ENCODE measurements at places on chromosomes 5 and 9.

DNA sequence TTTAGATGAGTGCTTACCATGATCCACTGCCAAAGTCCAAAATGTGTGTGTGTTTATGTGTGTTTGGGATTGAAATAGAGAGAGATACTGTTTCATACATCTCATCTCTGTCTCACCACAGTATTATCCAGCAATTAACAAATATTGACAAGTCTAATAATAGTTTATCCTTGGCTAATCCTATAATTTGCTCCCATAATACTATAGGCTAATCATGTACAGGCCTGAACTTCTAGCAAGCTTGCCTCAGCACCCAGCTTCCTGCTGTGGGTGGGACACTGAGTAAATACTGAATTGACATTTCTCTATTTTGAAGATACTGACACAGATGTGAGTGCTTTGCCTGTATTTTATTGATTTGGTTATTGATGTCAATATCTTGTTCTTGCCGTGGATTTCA, 35.3 kb upstream of the KCNV2 start:
- DNase-seq: no peak

GRCh38 chr5:16663840-16664239, 47.0 kb upstream of the RETREG1 start:
- no peak for DNase-seq

- no peak for DNase-seq
Measured at GRCh38 chr9:35280399-35280798, 118.6 kb downstream of the UNC13B start.

DNA sequence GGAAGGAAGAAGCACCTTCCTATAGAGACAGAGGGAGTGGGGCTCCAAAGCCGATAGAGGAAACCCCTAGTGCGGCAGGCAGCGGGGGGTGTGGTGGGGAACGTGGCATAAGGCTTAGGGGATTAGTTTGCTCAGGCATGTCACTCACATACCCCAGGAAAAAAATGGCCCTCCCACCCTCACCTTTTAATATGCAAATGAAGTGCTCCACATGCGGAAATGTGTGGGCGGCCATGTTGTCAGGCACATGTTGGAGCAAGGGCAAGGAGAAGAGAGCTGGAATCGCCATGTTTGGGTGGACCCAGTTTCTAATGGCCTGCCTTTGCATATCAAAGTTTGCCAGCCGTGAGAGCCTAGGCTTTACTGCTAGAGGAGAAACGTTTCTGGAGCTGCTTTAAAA, 758.8 kb downstream of the NR2F1-AS1 start:
- DNase-seq: no peak

DNA sequence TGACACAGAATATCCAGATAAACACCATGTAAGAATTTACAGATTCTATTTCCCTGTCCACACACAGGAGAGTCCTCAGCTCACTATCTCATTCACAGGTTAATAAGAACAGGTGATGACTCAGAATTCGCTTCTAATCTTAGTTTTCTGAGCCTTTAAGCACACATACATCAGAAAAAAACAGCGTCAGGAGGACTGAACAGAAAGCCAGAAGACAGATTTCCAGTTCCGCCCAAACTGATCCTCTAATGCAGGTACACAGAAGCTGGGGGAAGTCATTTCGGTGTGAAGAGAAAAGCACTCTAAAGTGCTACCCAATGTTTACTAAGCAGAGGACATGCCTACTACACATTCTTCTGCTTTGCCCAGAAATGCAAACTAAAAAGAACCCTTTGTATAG, 1.6 kb downstream of the CEMIP2 start:
- DNase-seq: no peak

DNA sequence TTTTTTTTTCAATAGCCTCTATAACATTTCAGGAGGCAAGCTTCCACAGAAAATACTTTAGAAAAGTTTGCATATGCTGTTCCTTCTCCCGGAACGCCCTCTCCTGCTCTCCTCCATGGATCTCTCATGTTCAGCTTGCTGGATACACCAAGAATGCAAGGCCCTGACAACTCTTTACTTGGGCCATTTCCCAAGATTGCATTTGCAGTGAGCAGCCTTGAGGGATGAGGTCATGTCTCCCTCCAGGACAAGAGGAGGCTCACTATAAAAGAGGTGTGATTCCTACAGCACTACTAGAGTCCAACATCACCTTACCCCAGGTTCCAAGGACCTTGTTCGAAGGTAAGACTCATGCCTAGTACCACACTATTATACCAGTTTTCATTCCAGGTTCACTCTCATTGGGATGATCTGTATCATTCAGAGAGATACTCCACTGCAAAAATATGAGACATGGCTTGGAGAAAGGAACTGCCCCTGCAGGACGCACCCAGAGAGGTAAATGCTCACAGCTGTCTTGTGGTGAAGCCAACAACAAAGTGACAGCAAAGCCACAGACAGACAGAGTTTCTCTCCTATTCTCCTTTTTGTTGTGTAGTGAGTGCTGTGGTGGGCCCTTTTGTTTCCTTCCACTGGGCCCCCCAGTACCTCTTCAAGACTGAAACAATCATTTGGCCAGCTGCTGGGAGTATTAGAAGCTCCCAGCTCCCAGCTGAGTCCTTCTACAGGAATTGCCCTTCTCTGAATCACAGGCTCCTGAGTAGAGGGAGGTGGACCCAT, 151.7 kb upstream of the ZNF366 start:
- DNase-seq: no peak

- DNase-seq: no peak
Measured at GRCh38 chr5:178514851-178515418, 75.3 kb downstream of the COL23A1 start.

DNA sequence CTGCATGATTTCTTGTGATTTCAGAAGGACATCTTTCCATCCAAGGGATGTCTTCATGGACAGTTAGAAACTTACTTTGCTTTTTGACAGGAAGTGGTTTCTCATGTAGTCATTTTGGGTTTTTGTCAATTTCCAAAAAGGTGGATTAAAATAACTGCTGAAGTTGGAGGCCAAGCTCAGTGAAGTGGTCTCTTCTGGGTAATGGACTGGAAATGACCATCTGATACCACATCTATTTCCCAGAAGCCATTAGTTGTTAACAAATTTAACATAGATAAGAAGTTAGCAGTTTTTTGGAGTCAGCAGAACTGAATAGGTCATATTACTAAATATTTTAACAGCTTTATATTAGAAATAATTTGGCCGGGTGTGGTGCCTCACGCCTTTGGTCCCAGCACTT, 86.2 kb upstream of the MYO10 start:
- no peak for DNase-seq

GRCh38 chr5:149702934-149703646, 27.0 kb upstream of the PPARGC1B start:
- DNase-seq: no peak

DNA sequence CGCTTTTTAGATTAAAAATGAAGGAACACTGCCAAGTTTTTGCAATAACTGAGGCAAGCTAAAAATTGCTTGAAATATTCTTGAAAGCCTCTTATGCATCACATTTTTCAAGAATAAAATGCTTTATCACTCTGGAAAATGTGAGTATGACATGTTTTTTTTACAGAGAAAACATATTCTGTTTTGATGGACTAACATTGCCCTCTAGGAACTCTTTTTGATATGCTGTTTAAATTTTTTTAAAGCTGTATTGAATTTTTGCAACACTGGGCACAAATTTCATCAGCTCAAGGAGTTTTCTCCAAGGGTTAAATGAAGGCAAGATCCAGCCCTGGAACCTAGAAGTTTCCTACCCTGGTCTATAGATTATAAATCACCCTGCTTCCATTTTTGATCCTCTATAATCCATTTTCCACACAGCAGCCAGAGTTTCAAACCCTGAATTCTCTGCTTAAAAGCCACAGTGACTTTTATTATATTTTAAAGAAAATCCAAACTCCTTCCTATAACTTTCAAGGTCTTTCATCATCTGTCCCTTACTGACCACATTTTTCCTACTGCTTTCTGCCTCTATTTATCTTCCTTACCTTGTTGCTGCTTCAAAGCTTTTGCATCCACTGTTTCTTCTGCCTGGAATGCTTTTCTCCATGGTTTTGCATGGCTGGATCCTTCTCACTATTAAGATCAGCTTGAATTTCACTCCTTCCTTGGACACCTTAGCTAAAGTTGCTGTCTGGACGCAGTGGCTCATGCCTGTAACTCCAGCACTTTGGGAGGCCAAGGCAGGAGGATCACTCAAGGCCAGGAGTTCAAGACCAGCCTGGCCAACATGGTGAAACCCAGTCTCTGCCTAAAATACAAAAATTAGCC, 60.9 kb downstream of the IL31RA start:
- no peak for DNase-seq

DNA sequence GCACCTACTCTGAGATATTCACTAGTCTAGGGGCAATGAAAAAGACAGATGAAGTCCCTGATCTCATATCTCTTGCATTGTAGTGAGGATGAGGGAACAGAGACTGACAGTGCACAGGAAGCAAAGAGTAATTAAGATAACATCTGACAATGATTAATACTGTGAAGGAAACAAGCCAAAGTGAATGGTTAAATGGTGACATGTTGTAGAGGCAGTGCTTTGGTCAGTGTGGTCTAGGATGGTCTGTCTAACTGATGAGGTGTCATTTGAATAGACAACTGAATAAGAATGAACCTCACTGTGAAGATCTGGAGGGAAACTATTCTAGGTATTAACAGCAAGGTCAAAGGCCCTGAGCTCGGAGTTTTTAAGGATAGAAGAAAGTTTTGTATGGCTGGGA, 333.3 kb upstream of the GRIA1 start:
- DNase-seq: no peak

DNA sequence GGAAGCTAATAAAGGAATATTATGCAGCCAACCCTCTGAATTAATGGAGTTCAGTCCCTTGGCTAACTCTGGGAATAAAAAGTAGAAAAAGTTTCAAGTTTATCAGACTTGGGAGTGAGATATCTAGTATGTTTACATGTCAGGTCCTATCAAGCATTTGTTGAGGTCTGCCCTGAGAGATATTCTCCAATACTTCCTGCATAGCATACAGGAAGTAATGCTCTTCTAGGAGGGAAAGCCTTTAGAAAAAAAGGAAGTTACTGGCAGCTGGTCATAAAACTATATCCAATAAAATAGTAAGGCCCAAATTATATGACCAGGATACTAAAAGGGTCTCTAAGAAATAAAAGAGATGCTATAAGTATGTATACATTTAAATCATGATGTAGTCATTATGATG, 594.1 kb upstream of the FTMT start:
- no peak for DNase-seq

GRCh38 chr9:136399176-136400037, 563 bp downstream of the SNAPC4 start:
- DNase-seq: peak; percentile 20

GRCh38 chr5:16668631-16669030, 51.8 kb upstream of the RETREG1 start:
- DNase-seq: no peak

DNA sequence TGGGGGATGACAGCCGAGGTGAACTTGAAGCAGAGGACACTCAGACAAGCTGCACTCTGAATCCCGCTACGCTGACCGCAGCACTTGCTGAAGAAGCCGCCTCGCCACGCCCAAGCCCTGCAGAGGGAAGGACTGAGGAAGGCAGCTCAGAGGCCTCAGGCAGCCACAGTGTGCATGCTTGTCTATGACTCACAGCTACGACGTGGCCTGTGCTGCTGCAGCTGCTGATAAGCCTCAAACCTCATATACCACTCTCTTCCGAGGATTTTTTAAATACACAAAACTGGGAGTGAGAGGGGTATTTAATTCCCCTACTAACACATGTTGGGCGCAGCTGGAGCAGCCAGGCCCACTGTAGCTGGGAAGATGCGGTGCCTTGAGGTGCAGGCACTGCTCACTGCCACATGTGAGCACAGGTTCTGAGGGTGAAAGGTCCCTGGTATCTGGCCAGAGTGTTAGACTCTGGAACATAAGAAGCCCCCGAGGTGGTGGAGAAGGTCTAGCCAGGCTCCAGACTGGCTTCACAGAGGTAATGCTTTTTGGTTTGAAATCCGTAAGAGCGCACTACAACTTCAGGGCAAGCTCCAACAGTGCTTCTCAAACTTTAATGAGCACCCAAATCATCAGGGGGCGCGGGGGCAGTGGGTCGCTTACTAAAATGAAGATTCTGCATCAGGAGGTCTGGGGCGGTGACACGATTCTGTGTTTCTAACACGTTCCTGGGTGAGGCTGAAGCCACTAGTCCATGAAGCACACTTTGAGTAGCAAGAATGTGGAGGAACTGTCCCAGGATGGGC, 196.8 kb downstream of the AUH start:
- DNase-seq: no peak

DNA sequence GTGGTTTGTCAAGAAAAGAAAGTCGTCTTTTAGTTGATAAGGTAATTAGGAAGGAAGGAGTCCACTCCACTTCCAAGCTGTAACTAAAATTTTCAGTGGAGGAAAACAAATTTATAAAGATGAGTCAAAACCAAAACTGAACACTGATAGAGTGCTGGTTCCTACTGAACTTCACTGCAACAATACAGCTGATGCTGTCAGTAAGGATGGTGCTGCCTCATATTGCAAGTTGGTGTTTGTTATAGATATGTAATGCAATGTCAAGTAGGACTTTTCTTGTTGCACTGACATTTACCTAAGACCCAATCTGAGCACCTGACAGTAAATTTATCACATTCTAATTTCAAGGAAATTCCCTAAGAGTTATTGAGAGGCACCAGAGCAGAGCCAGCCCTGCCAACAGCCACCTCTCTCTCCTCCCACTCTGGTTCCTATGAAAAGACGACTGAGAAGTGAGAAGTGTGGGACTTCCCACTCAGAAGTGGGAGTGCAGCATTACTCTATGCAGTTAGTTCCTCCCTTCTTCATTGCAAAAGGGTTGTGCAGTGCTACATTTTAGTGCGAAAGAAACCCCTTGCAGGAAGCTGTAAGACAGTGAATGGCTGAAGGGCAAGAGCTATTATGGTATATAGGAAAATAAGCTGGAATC, 350.8 kb downstream of the NFIB start:
- DNase-seq: no peak

DNA sequence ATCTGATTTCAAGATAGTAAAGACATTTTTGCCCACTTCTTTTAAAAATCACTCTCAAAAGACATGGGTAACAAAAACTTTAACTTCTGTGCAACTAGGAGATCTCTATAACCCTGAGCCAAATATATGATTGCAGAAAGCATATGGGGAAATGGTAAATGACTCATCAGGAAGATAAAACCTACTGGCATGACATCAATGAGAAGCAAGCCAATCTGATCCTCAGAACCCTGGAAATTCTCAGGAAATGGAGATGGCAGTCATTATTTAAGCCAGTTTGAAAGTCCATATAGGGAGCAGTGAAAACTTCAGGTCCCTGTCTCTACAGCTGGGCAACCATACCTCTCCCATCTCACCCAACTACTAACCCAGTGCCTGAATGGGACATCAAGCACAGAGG, 249.7 kb upstream of the NREP start:
- no peak for DNase-seq

Measured in mesothelial cell of epicardium (in vitro differentiated cells).